Urothelium cell line (cell line): ENCODE measurements at places on chromosomes 1 and 21.
A peak's percentile ranks its signal among the peaks of the same experiment; 100 is the strongest.

GRCh38 chr21:35988416-35989137 is 71.7 kb downstream of the SETD4 start:
- no peak for DNase-seq

GRCh38 chr1:182507685-182508084 is 57.7 kb downstream of the RGSL1 start:
- DNase-seq: no peak

DNA sequence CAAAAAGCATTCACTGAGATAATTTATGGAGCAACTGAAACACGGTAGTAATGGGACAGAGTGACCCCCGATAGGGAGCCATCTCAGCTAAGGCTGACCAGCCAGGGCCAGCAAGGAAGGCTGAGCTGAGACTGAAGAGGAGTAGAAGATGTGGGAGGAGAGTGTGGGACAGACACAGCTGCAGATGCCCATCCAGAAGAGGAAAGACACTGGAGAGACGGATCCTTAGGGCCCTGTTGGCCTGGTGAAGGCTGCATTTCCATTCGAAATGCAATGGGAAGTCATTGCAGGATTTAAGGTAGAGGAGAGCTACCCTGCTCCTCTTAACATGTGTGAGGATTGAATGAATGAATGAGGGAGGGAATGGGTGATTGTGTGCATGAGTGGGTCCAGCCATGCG is 44.0 kb upstream of the LRP8 start:
- DNase-seq: no peak

- DNase-seq: no peak
Observed at GRCh38 chr1:39826583-39826982, 37.9 kb upstream of the BMP8B start.

DNA sequence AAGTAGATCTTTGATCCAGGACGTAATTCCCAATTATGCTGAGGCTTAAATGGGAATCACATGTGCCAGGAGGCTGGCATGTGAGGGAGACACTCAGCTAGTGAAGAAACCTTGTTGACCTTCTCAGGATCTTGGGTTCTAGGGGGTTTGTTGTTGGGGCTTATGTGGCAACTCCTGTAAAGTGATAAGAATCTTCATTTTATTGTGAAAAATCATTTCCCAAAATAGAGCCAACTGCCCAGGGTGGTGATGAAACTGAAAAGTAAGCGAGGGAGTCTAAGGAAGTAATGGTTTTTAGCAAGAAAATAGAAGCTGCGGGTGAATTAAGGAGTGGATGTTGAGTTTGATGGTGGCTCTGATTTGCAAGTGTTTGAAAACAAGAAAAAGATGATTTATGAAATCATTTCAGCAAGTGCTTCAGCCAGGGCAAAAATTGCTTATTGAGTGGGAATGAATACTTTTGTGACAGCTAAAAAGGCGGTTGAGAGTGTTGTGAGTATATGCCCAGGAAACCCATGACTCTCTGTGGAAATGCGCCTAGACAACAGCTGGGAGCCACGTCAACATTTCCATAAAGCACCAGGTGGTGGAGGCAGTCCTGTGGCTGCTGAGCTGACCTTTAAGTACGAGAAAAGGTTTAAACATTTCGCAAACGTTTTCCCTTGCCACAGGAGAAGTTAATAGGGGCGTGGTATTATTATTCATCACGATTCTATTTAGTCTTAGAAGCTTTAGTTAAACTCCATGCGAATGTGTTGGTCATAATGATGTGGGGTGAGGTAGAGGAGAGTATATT is 102.7 kb downstream of the HMGB4 start:
- no peak for DNase-seq

DNA sequence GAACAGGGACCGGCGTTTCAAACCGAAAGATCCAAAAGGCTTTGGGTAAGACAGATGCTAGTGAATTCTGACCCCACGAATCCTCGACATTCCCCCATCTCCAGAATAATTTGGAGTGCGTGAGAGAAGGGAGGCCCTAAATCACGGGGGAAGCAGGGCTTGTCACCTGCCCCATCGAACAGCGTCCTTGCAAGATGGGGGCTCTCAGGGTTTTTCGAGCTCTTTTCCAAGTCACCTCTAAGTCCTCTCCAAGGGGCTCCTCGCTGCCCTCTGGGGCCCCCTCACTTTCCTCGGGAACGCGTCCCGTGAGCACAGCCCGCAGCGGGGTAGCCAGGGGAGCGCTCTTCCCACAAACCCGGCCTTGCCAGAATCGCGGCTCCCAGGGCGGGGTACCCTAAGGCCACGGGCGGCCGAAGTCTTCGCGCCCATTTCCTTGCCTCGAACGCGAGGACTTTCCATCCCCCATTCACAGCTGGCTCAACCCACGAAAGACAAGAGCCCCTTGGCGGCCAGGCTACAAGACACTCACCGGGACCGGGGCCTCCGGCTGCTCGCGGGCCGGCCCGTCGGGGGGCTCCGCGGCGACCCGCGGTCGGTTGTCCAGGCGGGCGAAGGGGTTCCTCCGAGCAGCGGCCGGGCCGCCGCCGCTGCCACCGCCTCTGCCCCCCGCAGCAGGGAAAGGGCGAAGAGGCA is 546 bp downstream of the DONSON start:
- no peak for DNase-seq

- no peak for DNase-seq
Observed at GRCh38 chr1:107533436-107533835, 392.6 kb downstream of the NTNG1 start.

DNA sequence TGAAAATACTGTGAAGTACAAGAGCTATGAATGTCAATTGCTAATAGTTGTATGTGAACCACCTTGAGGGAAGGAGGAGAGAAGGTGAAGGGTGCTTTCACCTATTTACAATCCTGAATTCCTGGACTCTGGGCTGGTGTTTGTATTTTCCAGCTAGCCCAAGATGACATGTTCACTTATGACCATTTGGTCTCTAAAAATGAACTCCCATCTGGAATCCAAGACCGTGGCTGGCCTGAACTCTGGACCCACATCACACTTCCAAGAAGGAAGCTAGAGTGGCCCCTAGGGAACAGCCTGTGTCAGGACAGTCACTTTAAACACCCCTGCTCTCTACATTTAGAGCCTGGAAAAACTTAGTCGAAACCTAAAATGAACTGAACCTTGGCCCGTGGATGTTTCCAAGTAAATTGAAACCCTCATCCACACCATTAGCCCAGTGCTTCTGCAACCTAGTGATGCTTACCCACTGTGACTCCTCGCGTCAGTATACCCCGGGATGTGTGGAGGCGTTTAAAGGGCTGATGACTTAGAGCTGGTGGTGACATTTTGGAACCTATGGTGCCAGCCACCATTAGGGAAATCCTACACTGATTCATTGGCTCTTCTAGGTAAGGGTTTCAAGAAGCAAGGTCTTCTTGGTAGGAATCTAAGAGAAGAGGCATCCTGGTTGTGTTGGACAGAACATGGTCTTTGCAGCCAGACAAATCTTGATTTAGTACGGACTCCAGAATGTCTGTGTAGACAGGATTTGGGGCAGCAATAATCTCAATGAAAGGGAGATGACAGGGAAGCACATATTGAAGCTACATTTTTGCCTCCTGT is 171.5 kb upstream of the IRF2BP2 start:
- DNase-seq: peak; percentile 21
